ENCODE measurements at places on chromosomes 16 and 17.

GRCh38 chr17:62790564-62790986, 17.5 kb downstream of the MARCHF10 start:
- no peak for DNase-seq

DNA sequence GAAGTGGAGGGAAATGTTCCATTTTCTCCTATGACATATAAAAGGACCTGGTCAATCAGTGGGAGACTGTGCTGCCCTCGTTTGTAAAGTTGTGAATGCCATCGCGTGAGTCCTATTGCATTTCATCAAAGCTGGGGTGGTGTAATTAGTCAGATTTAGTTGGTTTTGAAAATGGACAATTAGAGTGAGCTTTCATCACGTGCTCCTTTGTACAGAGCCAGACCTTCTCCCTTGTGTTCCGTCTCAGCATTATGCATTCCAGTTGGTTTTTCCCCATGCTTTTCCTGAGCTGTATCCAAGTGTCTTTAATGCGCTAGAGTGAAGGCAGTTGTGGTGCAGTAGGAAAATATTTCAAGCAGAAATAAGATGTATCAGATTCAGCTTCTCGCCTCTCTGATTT, 10.4 kb downstream of the SEC14L1 start:
- DNase-seq: no peak

DNA sequence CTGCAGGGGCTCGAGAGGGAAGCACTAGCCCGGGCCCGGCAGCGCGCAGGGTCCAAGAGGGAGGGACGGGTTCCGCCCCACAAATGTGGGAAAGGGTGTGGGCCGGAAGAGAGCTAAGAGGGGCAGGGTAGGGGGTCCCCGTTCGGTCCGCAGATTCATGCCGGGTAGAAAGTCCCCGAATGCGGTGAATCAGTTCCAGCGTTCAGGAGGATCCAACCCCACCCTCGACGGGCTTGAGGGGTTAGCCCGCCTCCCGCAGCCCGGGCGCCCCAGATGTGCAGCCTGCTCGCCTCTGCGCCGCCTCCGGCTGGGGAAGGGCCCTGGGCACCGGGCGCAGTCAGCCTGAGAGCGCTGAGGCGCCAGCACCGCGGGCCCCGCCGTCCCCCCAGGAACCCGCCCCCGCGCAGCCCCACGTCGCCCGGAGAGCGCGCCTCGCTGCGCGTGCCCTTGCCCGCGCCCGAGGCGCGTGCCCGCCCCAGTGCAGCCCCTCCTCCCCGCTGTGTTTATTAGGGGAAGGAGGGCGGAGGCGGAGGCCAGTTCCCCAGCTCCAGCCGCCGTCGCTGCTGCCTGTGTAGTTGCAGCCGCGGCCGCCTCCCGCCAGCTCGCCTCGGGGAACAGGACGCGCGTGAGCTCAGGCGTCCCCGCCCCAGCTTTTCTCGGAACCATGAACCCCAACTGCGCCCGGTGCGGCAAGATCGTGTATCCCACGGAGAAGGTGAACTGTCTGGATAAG, at the start of gene LASP1:
LASP1 (plus strand) TSS at position 533 of the 733 bp plus-strand sequence; CDS start at position 665, 132 bp downstream.
- peak; percentile 83 for DNase-seq

GRCh38 chr16:28901862-28902261, 23.2 kb downstream of the RABEP2 start:
- no peak for DNase-seq

- DNase-seq: no peak
These were observed 53.4 kb downstream of the PITPNM3 start for GRCh38 chr17:6502871-6503509.

GRCh38 chr17:67211742-67212141, 33.3 kb downstream of the HELZ start:
- DNase-seq: no peak

GRCh38 chr16:29757950-29758466, 12.2 kb upstream of the C16orf54 start:
- no peak for DNase-seq

- DNase-seq: no peak
These were observed 89.3 kb downstream of the VMP1 start for GRCh38 chr17:59796785-59797205.

GRCh38 chr16:29743827-29744531, 1.8 kb downstream of the C16orf54 start:
- DNase-seq: peak; percentile 37

- DNase-seq: peak; percentile 89
These were observed 3.4 kb upstream of the MLLT6 start for GRCh38 chr17:38701504-38702165.

DNA sequence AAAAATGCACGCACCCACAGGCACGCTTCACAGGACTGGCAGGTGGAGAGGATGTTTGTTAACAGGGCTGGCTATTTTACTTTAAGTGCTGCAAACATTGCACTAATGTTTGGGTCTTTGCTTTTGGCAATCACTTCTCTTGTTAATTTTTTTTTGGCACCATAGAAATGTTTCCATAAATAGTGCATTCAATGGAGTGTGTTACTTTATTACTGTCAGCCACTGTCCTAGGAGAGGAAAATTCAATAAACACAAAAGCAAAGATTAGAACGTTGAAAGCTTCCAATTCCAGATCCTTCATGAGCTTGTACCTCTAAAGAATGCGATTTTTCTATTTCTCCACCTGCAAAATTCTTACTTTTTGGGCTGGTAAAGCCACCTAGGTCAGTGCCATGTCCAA, 743.5 kb downstream of the WWOX start:
- DNase-seq: no peak

DNA sequence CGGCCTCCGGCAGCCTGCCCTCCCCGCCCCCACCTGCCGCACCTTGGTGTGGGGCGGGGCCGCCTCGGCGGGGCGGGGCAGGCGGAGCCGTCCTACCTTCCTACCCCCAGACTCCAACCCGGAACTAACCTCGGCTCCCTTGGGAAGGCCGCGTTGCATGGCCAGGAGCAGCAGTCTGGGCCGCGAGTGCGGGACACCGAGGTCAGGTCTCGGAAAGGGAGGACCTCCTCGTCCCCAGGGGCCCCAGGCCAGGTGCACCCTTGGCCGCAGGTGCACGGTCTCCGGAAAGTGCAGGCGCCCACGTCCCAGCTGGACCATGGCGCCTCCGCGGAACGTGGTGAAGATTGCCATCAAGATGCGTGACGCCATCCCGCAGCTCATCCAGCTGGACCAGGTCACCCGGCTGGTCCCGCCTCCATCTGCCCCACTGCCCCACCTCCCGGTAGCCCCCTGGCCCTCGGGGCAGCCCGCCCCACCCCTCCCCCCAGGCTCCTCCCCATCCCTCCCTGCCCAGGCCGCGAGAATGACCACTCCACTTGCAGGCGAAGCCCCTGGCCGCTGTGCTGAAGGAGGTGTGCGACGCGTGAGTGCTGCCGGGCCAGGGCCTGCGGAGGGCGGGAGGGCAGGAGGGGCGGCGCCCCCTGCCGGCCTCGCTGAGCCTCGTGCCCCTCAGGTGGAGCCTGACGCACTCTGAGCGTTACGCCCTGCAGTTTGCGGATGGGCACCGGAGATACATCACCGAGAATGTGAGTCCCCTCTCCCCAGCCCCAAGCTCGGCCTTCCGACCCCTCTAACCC, at the start of gene ELMO3:
ELMO3 (plus strand) TSS at position 121 of the 797 bp plus-strand sequence; CDS start at position 317, 196 bp downstream.
- DNase-seq: no peak

DNA sequence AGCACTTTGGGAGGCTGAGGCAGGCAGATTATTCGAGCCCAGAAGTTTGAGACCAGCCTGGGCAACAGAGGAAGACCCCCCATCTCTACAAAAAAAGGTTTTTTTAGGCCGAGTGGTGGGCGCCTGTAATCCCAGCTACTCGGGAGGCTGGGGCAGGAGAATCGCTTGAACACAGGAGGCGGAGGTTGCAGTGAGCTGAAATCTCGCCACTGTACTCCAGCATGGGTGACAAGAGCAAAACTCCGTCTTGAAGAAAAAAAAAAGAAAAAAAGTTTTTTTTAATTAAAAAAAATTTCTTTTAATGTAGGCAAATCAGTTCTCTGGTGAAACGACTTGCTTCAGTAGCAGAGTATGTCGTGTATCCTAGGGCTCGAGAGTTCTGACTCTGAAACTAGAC, 10.9 kb downstream of the HSD3B7 start:
- DNase-seq: no peak

DNA sequence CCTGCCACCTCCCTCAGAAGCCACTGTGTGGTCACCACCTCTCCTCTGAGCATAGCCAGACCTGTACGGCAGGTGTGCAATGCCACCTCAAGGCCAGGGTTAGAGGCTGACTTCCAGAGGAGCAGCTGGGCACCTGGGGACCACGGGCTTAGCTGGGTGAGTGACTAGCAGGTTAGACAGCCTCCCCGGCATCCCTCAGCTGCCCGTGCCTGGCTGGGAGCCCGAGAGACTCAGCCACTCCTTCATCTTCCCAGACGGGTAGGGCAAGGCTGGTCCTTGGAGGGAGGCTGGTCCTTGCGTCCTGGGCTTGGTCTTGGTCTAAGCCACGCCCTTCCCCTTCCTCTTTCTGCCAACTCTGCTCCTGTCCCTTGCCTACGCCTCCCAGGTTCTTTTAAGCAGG, 7.8 kb downstream of the CRHR1 start:
- DNase-seq: no peak

GRCh38 chr16:14043278-14043677, 27.8 kb upstream of the MRTFB start:
- DNase-seq: no peak

DNA sequence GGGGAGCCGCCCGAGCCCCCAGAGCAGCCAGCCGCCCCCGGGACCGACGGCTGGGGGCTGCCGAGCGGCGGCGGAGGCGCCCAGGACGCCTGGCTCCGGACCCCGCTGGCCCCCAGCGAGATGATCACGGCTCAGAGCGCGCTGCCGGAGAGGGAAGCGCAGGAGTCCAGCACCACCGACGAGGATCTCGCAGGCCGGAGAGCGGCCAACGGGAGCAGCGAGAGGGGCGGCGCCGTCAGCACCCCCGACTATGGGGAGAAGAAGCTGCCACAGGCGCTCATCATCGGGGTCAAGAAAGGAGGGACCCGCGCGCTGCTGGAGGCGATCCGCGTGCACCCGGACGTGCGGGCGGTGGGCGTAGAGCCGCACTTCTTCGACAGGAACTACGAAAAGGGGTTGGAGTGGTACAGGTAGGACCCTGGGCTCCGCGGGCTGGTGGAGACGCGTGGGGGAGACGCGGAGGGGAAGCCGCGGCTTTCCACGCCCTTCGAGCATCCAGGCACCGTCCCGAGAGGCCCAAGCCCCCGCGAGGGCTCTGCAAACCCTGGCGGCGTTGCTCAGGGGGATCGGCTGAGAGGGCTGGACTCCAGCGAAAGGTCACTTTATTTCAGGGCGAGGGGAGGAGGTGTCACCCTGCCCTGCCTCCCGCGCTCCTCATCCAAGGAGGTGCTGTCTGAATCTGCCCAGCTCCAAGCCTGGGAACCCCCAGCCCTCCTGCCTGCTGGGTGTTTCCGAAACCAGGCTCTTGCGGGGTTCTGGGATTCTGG, 1.2 kb downstream of the HS3ST4 start:
- no peak for DNase-seq

DNA sequence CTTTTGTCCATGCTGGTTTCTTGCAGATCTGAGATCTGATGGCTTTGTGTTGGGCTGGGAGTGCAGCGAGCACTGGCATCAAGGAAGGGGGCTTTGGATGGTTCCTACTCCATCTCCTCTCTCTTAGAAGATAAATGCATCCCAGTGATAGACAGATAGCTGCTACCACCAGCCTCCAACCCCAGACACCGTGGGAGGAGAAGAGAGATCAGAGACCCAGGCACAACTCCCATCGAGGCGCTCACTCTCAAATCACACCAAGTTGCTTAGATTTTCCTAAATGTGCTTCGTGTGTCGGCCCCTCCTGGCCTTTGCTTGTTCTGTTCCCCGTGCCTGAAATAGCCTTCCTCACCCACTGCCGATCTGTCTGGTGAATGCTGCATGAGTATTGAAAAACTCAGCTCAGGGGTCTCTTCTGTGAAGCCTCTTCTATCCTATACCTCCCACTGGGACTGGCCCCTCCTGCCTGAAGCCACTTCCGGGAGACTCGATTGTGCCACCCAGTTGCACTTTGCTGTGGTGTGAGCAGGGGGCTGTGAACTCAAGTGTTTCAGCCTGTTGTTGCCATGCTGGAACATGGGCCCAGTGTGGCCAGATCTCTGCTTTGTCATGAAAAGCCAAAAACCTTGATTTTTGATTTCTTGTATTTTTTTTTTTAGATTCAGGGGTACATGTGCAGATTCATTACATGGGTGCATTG, 242.7 kb downstream of the GSG1L start:
- DNase-seq: no peak

- no peak for DNase-seq
These were observed 19.6 kb upstream of the QRICH2 start for GRCh38 chr17:76327696-76328095.

DNA sequence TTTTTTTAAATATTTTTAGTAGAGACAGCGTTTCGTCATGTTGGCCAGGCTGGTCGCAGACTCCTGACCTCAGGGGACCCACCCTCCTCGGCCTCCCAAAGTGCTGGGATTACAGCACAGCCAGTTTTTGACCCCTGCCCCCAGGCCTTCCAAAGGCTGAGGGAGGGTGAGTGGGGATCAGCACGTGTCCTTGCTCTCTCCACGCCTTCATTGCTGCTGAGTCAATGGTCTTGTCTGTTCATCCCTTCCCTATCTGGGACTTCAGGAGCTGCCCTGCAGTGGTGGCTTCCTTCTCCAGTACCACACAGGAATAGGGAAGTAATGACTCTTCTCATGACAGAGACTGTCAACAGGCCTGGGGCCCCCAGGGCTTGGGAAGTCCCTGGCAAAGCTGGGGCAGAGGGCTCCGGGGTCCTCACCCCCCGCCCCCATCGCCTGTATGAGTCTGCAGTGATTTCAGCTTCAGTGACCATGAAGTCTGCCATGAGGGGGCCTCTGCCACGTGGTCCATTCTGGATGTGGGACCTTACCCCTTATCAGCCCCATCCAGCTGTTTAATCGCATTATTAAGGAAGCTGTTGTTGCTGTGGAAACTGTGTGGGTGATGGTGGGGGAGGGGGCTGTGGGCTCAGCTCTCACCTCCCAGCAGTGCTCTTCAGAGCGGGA, 6.1 kb downstream of the ABCC3 start:
- no peak for DNase-seq

DNA sequence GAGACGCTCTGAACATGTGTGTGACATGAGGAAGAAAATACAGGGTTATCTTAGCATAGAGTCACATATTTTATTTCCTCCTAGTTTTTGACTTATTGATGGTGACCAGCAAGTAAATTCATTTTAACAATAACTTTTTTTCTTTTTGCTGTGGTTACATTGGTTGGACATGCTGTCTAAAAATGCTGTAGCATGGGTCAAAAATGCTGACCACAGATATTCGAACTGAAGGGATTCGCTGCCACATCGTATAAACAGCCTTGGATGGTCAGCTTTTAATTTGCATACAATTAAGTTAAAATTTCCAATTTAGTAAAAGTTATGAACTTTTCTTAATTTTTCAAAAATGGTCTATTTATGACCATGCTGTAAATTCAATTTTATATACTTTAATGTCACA, 30.5 kb downstream of the RPGRIP1L start:
- no peak for DNase-seq

DNA sequence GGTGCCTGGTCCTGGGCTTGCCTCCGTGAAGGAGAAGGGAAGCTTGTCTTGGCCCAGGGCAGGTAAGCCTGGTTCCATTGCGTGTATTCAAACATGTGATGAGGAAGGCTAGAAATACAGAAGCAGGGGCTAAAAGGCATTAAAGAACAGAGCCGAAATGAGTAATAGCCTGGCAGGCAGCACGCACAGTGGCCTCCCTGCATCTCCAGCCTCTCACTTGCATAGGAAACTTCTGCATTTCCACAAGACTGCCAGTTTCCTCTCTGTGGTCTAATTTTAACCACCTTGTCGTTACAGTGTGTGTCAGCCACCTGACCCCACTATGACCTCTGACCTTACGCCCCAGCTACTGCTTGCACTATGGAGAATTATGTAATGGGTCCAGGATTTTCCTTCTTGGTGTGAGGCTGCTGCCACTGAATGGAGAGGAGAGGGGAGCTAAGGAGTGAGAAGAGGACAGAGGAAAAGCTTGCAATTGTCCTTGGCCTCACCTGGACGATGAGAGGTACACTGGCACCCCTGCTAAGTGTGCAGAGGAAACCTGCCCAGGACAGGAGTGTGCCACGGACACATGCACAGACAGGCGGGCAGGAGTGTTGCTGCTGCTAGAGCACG, 32.8 kb downstream of the HIC1 start:
- peak; percentile 64 for DNase-seq
